ENCODE measurements at places on chromosomes 7 and 10. TPM values are rescaled to one million over a fixed set of nuclear protein-coding genes. Genes with fewer than 3 reads are reported as not detected.

Gene ADRA2A
- 2.7 TPM for polyA plus RNA-seq

Gene PSD
- polyA plus RNA-seq = 12.2 TPM

Gene MPP7
- polyA plus RNA-seq = 7.6 TPM

Gene INA
- 1.2 TPM for polyA plus RNA-seq

Gene OR2A1
- polyA plus RNA-seq = 1.2 TPM

Gene GPR146
- 4.7 TPM for polyA plus RNA-seq

DNA sequence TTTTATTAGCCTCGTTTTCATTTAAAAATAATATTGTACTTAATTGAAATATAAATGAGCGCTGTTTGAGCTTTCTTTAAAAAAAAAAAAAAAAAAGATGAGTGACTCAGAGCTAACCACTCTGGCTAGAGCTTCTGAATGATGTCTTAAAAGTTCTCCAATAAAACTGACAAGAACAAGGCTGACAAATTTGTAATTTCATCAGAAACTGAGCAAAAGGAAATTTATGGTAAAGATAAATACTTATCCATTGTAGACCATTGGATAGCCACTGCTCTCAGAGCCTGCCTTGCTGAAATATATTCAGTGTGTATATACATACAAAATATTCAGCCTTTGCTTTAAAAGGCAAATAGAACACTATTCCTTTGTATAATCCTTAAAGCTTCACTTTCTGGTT lies 91.2 kb upstream of the OIT3 start:
- no peak for DNase-seq

GRCh38 chr7:139133335-139134139 lies 24.0 kb upstream of the ZC3HAV1 start:
- peak; percentile 90 for DNase-seq

- DNase-seq = no peak
Measured at GRCh38 chr7:30445770-30446169, 32.8 kb downstream of the NOD1 start.

- DNase-seq = no peak
Measured at GRCh38 chr10:127550861-127551260, 1.8 kb downstream of the NPS start.

- DNase-seq = no peak
Measured at GRCh38 chr10:105706281-105707026, 1065.4 kb downstream of the SORCS3 start.

GRCh38 chr10:50635286-50635685 lies 11.5 kb upstream of the SGMS1 start:
- no peak for DNase-seq

DNA sequence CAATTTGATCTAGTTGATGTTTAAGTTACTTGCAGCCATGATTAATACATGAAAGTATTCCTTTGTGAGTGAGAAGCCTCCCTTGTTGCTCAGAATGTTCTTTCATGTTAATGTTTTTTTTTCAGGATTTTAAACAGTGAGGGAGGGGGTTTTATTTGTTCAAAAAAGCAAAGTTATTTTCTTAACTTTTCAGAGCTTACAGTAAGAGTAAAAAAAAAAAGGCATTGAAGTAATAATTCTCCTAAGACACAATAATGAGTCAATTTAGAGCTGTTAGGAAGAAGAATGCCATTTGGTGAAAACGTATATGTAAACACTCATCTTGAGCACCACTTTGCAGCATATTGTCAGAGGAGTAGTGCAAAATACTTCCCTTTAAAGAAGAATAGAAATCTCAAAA lies 105.8 kb downstream of the SEMA3A start:
- DNase-seq = peak; percentile 56

- no peak for DNase-seq
Measured at GRCh38 chr7:140229591-140230515, 53.1 kb upstream of the KDM7A start.

DNA sequence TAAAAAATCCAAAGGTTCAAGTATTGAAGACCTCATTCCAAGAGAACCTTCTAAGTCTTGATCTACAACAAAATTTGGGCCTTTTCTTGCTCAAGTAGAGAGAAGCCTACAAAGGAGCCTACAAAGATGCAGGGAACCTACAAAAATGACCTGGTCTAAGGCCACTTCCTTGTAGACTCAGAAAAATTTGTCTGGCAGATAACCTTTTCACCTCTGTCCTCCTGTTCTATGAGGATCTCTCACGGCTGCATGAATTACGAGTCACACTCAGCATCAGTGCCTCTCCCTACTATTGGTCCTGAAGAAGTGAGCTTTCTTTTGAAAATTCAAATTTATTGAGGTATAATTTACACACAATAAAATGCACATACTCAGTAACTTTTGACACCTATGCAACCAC lies 29.3 kb downstream of the CCNJ start:
- DNase-seq = no peak

- no peak for DNase-seq
Measured at GRCh38 chr10:113515601-113516000, 37.3 kb upstream of the HABP2 start.

DNA sequence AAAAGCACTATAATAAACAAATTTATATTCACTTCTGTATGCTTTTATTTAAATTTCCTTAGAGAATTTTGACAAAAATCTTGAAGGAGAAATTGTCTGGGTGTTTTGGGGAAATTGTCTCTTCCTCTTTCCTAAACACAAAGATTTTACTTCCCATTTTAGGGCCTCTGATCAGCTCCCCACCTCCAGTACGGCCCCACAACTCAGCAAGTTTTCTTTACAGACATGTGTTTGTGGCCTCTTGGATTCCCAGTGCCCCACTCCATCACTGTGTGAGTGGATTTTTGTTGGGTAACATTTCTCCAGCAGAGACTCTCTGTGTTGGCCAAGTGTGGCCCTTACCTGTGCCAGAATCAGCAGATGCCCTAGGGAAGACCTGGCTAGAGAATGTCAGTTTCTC lies 182.8 kb upstream of the CDC14C start:
- DNase-seq = no peak

- no peak for DNase-seq
Measured at GRCh38 chr7:71251706-71252105, 119.8 kb downstream of the GALNT17 start.

GRCh38 chr10:69895759-69896158 lies 94.1 kb downstream of the COL13A1 start:
- DNase-seq = no peak

- peak; percentile 23 for DNase-seq
Measured at GRCh38 chr7:123871998-123872867, 27.3 kb downstream of the HYAL4 start.

DNA sequence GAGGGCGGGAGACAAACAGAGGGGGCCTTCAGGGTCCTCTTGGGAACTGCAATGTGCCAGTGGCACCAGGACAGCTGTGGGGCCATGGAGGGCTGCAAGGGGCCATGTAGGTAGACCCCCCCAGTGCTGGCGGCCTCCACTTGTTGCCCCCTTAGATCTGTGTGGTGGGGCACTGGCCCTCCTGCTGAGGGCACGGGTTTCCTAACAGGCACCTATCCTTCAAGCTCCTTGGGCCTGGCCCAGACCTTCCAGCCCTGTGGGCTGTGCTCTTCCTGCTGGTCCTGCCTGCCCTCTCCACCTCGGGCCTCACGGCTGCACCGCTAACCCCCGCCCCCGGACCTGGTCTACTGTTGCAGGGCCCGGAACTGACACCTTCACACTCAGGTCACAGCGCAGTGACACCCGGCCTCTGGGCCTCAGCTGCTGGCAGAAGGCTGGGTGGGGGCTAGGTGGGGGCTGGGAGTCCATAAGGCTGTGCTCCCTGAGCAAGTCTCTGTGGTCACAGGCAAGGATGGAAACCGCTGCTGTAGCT lies 12.6 kb downstream of the RASGEF1A start:
- no peak for DNase-seq

- DNase-seq = no peak
Measured at GRCh38 chr10:117334926-117335325, 40.3 kb downstream of the PDZD8 start.

DNA sequence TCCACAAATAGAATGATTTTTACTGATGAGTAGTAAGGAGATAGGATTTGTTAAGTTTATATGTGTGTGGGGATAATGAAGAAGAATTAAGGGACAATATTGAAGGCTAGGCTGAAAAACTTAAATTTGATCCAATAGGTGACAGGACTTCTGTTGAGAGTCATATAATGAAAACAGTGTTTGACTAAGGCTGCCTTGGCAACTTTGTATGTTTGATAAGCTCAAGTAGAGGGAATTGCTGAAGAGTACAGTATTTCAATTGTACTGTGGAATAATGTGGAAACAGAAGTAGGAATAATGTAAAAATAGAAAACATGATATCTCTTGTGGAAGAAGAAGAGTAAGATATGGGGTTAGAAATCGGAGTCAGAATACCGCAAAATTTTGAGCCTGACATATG lies 10.5 kb downstream of the R3HCC1L start:
- no peak for DNase-seq

DNA sequence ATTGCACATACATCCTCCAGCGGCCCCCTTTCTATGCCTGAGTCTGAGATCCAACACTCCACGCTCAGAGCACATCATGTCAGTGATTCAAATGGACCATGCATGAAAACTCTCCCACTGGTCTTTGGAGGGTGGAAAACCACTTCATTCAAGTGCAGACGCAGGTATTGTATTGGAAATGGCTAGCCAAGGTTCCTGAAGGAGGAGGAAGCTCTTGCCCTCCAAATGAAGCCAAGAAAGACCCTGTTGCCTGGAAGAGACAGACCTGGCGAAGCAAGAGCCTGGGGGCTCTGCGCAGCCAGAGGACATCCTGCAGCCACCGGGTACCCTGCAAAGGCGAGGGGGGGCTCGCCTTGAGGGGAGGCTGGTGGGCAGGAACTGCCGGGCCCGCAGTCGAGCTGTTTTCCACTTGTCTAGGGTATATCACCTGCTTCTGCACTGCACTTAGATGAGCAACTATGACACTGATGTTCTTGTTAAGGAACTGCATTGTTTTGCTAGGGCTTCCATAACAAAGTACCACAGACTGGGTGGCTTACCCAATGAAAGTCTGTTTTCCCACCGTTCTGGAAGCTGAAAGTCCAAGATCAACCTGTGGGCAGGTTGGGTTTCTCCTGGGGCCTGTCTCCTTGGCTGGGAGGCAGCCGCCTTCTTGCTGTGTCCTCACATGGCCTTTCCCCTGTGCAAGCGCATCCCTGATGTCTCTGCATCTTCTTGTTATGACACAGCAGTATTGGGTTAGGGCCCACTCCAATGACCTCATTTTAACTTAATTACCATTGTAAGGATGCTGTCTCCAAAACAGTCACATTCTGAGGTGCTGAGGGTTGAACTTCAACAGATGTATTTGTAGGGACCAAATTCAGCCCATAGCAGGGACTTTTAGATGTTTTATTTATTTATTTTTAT lies 233.4 kb downstream of the ARHGAP12 start:
- no peak for DNase-seq

DNA sequence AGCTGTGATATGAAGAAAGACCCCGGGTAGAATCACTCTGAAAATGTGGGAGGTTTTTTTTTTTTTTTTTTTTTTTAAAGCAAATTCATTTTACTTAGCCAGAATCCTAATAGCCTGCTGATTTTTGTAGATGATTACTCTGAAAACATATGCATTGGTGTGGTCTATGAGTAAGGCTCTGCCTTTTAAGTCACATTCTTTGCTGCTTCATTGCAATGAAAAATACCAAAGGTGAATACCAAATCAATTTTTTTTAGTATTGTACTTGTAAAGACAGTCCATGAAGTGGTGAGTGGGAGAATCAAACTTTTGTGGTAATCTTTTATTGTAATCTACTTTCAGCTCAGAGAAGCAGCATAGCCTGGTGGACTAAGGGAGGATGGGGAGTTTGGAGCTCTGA lies 130.3 kb downstream of the SDK1 start:
- DNase-seq = no peak

DNA sequence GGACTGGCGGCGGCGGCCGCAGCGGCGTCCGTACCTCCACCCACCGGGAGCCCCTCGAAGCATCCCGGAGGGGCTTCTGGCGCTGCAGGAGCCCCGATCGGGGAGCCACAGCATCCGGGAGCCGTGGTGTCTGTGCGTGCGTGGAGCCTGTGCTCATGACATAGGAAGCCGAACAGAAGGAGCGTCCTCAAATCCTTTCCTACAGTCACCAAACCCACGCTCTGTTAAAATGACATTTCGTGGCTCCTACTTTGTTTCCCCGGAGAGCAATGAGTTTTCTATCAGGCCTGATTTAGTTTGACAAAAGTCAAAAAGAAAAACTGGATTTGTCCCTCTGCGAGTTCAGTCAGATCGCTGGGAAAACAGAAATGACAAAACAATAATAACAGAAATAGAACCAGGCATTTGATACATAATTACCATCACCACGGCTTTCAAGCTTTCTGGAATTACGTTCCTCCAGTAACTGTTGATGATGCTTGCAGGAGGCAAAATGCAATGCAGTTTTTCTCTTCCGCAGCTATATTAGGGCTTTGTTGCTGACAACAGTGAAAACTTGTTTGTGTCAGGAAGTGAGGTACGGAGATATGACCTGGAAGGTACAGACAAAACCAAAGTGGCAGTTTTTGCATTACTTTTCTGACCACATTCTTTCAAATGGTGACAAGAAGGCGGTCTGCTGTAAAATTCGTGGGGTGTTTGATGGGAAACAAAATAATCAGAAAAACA lies 219.3 kb upstream of the MKLN1 start:
- no peak for DNase-seq
